Brain pericyte (primary cell): ENCODE measurements at places on chromosomes 12 and 14.

DNA sequence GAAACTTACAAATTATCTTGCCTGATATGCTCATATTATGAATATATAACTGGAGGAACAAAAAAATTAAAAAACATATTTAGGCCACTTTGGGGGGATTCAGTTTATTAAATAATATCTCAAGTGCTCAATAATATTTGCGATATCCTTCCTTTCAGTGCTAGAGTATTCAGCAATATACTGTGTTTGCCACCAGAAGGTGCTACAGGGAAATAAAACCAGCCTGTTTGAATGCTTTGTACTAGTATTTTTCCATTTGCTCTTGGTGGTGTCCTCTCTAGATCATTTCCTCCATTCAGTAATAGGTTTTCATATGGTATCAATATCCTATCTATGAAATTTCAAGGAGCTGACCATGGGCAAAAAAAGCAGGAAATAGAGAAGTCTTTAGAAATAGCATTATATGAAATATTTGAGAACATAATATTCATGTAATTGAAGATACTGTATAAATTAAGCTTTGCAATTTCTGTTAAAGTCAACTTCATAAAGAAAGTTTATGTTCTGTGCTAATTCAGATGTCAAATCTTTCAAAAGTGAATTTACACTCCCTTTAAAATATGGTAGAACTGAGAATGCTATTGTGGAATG lies 106.2 kb upstream of the NAV3 start:
- no peak for DNase-seq

- no peak for DNase-seq
These were observed 33.2 kb downstream of the DUSP6 start for GRCh38 chr12:89319122-89319521.

GRCh38 chr14:94378527-94379290 lies 9.7 kb downstream of the SERPINA1 start:
- DNase-seq: no peak

DNA sequence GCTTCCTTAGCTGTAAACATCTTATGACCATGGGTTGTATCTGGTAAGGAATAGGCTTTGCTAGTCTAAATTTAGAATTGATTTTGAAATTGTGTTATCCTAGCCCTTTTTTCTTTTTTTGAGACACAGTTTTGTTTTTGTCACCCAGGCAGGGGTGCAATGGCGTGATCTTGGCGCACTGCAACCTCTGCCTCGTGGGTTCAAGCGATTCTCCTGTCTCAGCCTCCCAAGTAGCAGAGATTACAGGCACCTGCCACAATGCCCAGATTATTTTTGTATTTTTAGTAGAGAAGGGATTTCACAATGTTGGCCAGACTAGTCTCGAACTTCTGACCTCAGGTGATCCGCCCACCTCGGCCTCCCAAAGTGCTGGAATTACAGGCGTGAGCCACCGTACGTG lies 2.4 kb upstream of the TUBA1B start:
- DNase-seq: no peak

DNA sequence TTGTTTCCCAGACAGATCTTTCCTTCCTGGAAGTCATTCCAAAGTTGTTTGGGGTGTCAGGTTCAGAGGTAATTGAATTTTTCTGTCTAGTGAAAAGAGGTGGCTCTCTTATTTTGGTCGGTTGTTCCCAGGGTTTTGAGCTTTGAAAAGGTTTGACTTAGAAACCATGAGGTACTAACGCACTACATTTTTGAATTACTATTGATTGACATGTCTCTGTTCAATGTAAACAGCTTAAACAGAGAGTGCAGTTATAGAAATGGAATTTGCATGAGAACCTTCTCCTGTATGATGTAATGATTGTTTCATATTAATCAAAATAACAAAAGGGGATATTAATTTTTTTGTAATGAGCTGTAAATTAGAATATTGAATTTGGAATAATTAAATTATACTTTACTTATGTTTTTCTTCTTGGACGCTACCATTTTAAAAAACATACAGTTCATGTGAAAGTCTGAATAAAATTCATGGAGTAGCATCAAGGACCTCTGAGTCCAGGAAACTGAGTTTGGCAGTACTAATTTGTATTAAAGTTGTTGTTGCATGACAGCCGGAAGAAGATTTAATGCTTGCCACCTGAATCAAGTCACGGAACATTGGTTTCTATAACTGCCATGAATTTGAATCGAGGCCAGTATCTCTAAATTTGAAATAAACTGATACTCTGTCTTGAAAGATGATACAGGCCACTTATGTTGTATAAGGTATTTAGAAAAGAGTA lies 41.7 kb downstream of the NPAS3 start:
- no peak for DNase-seq

DNA sequence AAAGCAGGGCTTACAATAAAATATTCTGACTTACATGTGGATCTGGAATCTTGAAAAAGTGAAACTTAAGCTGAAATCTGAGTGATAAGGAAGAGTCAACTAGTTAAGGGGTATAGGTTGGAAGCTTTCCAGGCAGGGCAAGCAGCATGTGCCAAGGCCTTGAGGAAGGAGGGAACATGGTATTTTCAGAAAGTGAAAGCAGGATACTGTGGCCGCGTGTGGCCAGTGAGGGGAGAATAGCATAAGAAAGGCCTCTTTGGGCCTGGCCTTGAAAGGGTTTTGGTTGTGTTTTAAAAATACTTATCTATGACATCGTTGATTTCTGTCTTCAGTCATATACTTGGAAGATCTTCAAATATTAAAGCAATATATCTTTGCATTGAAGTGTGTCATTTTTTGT lies 213.4 kb downstream of the AKAP6 start:
- no peak for DNase-seq

DNA sequence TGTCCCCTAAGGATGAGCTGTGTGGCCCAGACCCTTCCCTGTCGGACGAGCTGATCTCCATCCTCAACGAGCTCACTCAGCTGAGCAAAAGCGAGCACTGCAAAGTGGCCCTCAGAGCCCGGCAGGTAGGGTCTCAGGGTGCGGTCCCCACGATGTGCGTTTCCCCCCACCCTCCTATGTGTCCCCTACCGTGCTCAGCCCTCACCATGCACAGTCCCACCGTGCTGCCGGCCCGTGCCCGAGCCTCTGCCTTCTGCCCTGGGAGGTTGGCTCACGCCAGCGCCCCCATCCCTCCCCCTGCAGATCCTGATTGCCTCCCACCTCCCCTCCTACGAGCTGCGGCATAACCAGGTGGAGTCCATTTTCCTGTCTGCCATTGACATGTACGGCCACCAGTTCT lies 86.6 kb downstream of the FOXN4 start:
- no peak for DNase-seq

- peak; percentile 5 for DNase-seq
These were observed 7.1 kb upstream of the ARL1 start for GRCh38 chr12:101414533-101415119.
